ENCODE measurements at places on chromosomes 3 and 15.

- no peak for DNase-seq
Measured at GRCh38 chr3:154188846-154189245, 67.7 kb downstream of the ARHGEF26 start.

DNA sequence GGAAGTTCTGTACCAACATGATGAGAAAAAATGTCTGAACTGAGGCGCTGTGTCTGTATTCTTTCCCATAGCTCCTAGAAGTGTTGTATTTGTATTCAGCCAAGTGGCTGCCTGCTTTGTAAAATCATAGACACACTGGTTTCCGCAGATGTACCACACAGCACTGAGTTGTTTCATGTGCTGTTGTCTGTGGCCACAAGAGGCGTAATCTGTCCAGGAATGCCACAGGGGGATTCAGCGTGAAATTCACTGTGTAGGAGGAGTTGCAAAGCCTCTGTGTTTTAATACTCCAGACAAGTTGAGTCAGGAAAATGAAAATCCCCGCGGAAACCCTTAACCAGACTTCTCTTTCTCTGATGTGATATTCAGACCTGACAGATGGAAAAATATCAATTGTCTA, 462.2 kb downstream of the NSUN3 start:
- peak; percentile 30 for DNase-seq

DNA sequence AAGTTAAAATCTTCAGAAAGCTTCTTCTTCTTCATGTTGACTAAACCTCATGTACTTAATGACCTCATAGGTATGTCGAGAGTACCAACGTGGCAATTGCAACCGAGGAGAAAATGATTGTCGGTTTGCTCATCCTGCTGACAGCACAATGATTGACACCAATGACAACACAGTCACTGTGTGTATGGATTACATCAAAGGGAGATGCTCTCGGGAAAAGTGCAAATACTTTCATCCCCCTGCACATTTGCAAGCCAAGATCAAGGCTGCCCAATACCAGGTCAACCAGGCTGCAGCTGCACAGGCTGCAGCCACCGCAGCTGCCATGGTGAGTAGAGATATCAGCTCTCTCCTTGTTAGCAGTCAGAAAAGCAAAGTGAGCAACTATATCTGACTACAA, 176.5 kb downstream of the MBNL1 start:
- no peak for DNase-seq

DNA sequence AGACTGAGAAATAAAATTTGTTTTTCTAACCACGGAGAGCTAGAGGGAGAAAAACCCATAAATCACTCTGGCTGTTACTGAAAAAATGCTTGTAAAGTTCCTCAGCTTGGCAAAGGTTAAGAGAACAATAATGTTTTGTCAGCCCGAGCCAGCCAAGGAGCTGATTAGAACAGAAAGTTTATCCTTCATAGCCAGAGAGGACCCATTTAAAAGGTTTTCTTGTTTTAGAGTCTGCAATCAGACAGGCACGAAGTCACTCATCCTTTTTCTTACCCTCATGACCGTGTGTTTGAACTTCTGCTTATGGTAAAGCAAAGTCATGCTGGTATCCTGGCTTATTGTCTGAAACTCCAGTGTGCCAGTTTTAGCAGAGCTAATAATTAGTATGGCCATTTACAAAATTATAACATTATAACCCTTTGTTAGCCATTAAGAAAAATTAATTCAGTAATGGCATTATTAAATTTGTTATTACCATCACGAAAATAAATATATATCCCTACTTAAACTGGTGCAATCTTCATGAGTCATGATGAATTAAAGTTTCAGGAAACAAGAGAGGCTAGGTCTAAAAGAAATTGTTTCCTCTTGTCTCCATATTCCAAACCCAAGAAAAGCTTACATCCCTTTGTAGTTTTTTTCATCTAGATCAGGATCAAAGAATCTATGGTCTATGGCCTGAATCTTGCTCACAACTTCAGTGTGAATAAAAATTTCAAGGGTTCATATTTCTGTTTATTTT, 13.5 kb upstream of the STXBP5L start:
- DNase-seq: peak; percentile 57

GRCh38 chr15:77040673-77041072, 30.2 kb downstream of the TSPAN3 start:
- DNase-seq: no peak
